T-cell (primary cell): ENCODE measurements at places on chromosomes 6 and 20. TPM values are rescaled to one million over a fixed set of nuclear protein-coding genes. Genes with fewer than 3 reads are reported as not detected.

HNF4A gene
- total RNA-seq = 0.35 TPM

F13A1 gene
- not detected for total RNA-seq

VSX1 gene
- not detected for total RNA-seq

HLA-DQB1 gene
- 21.4 TPM for total RNA-seq

EFCAB8 gene
- total RNA-seq = 1.5 TPM

RPS18 gene
- total RNA-seq = 3,249 TPM

COX7A2 gene
- 198 TPM for total RNA-seq

PACSIN1 gene
- total RNA-seq = 0.86 TPM

HRH3 gene
- total RNA-seq = not detected

ADA gene
- 27.1 TPM for total RNA-seq

ACAT2 gene
- 27.4 TPM for total RNA-seq

XKR7 gene
- total RNA-seq = not detected

BPIFA3 gene
- not detected for total RNA-seq

BCAS1 gene
- 0.33 TPM for total RNA-seq

BEND6 gene
- not detected for total RNA-seq

CBLN4 gene
- total RNA-seq = not detected

TINAG gene
- not detected for total RNA-seq

RIMS4 gene
- 0.06 TPM for total RNA-seq

GTF2H4 gene
- 35.2 TPM for total RNA-seq

AK9 gene
- total RNA-seq = 7.9 TPM

NOX3 gene
- not detected for total RNA-seq

ESF1 gene
- total RNA-seq = 9.4 TPM

SPTLC3 gene
- total RNA-seq = 0.20 TPM

ADGRB3 gene
- not detected for total RNA-seq

ULBP2 gene
- total RNA-seq = 3.9 TPM

CAP2 gene
- total RNA-seq = not detected

KLC4 gene
- 37.8 TPM for total RNA-seq

PHACTR3 gene
- not detected for total RNA-seq

CST7 gene
- total RNA-seq = 92.0 TPM

ZBP1 gene
- total RNA-seq = 10.9 TPM

HAO1 gene
- total RNA-seq = not detected
